RWPE2 (cell line): ENCODE measurements at places on chromosomes 11 and 22.

- H3K27ac ChIP-seq: no peak overlapping the region
- H3K4me3 ChIP-seq: no peak overlapping the region
- peaks cover 9% of the 10 kb centered on the region for H3K36me3 ChIP-seq
- H3K27me3 ChIP-seq: no peaks in the 10 kb centered on the region
- DNase-seq: no peak
These were observed 17.5 kb downstream of the PPP6R2 start for GRCh38 chr22:50360578-50360977.

- peaks cover 47% of the 10 kb centered on the region for H3K36me3 ChIP-seq
- DNase-seq: peak; percentile 77
- no peak overlapping the region for H3K4me3 ChIP-seq
- H3K4me1 ChIP-seq: peaks cover 23% of the 10 kb centered on the region
These were observed 47.5 kb upstream of the SCUBE2 start for GRCh38 chr11:9138612-9139579.

DNA sequence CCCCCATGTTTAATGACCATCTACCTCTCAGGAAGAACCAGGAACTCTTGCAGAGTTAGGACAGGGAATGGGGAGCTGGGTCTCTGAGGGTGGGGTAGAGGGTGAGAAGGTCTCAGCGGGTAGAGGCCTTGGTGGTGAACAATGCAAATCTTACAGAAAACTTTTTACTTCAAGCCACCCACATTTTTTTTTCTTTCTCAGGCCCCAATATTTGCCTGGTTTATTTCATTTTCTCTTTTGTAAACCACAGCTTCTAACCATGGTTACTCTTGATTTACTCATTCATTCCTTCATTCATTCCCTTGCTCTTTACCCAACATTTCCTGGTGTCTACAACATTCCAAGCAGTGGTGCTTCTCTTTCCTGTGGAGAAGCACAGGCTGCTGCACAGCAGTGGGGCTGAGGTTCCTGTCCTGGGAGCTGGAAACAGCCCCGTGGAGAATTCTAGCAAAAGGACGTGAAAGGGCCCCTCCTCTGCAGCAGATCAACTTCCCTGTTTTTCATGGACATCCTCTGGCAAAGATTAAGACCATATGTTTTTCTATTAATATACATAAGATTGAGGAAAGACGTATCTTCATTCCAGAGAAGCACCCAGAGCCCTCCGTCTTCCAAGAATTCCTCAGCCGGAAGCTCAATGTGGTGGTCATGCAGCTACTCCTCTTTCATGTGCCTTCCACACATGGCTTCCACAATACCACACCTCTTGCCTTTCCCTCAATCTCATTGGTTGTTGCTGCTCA lies 224.4 kb upstream of the SESN3 start:
- DNase-seq: no peak
- no peaks in the 10 kb centered on the region for H3K36me3 ChIP-seq
- H3K27ac ChIP-seq: no peak overlapping the region
- no peaks in the 10 kb centered on the region for H3K27me3 ChIP-seq
- H3K4me3 ChIP-seq: no peak overlapping the region
- H3K4me1 ChIP-seq: peaks cover 22% of the 10 kb centered on the region

GRCh38 chr22:46531581-46532175 lies 5.7 kb downstream of the CELSR1 start:
- no peaks in the 10 kb centered on the region for H3K27me3 ChIP-seq
- peaks cover 32% of the 10 kb centered on the region for H3K4me1 ChIP-seq
- peaks cover 58% of the 10 kb centered on the region for H3K36me3 ChIP-seq
- no peak overlapping the region for H3K4me3 ChIP-seq
- DNase-seq: no peak

DNA sequence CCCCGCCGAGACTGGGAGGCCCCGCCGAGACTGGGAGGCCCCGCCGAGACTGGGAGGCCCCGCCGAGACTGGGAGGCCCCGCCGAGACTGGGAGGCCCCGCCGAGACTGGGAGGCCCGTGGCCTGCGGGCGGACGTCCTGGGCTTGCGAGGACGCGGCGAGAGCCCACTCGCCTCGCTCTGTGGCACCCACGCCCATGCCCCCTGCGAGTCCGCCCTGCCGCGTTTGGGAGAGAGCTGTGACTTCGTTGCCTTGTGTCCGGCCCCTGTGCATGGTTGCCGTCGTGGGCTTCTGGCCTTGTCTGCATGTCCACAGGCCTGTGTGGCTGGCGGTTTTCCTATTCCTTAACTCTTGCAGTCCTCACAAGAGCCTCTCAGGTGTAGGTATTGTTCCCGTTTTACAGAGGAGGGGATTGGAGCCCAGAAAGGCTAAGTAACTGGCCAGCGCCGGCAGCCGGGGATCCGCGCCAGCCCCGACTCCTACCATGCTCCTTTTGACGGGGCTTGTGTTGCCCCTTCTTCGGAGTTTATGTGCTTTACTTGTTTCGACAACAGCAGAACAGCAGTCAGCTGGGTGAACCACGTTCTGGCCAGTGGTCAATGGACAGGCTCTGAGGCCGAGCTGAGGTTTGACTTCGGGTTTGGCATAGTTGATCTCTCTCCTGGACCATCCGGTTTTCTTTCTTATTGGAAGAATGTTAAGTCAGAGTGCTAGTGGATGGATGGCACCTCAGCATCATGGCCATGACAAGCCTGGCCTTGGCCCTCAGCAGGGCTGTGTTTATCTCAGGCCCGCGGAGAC lies 741 bp downstream of the PHRF1 start:
- peaks cover 27% of the 10 kb centered on the region for H3K36me3 ChIP-seq
- no peak for DNase-seq
- H3K4me1 ChIP-seq: peaks cover 15% of the 10 kb centered on the region
- H3K27me3 ChIP-seq: no peaks in the 10 kb centered on the region
- H3K4me3 ChIP-seq: peak overlapping the region; percentile 65
- H3K27ac ChIP-seq: peak overlapping the region; percentile 77

GRCh38 chr11:70109006-70109405 lies 30.9 kb downstream of the ANO1 start:
- no peak for DNase-seq
- no peak overlapping the region for H3K4me3 ChIP-seq
- no peaks in the 10 kb centered on the region for H3K27me3 ChIP-seq
- no peaks in the 10 kb centered on the region for H3K36me3 ChIP-seq

GRCh38 chr11:58923300-58923788 lies 15.9 kb upstream of the GLYATL1 start:
- no peaks in the 10 kb centered on the region for H3K4me1 ChIP-seq
- H3K36me3 ChIP-seq: no peaks in the 10 kb centered on the region
- H3K27ac ChIP-seq: no peak overlapping the region
- no peak overlapping the region for H3K4me3 ChIP-seq

DNA sequence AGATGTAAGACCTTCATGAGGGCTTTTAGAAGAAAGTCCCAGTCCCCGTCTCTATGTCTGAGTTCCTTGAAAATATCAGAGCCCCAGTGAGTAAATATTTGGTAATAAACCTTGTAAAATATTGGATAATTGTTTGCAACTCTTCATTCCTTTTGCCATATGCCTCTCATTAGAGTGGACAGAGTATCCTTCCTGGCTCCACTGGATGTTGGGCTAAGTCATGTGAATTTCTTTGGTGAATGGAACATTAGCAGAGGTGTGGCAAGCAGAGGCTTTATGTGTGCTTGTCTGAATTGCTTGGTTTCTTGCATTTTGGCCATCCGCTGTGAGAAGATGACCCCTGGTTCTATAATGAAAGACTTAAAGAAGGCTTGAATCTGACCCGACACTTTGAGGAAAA lies 490.3 kb downstream of the METTL15 start:
- no peak overlapping the region for H3K4me3 ChIP-seq
- H3K36me3 ChIP-seq: no peaks in the 10 kb centered on the region
- no peaks in the 10 kb centered on the region for H3K4me1 ChIP-seq
- no peak overlapping the region for H3K27ac ChIP-seq
- H3K27me3 ChIP-seq: no peaks in the 10 kb centered on the region
- no peak for DNase-seq
